ENCODE measurements at places on chromosomes 11 and 22.
A peak's percentile ranks its signal among the peaks of the same experiment; 100 is the strongest.

DNA sequence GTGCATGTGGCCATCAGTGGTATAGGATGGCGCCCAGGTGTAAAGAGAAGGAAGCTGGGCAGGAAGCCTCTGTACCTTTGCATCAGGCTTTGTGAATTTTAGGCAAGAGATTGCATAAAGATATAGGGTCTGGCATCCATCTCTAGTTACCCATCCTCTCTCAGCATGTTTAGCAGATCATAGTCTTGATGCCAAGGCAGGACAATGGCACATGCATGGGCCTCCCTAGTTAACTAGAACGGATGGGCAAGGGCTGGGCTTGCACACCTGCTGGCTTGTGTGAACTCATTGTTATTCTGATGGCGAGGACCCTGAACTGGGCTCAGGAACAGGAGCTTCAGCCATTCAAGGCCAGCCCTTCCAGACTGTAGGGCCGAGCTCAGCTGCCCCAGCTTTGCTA is 229.2 kb upstream of the NCAM1 start:
- H3K4me3 ChIP-seq = no peak overlapping the region
- peak; percentile 1 for DNase-seq
- H3K27ac ChIP-seq = no peak overlapping the region
- no peaks in the 10 kb centered on the region for H3K27me3 ChIP-seq
- no peaks in the 10 kb centered on the region for H3K36me3 ChIP-seq
- H3K4me1 ChIP-seq = no peaks in the 10 kb centered on the region

DNA sequence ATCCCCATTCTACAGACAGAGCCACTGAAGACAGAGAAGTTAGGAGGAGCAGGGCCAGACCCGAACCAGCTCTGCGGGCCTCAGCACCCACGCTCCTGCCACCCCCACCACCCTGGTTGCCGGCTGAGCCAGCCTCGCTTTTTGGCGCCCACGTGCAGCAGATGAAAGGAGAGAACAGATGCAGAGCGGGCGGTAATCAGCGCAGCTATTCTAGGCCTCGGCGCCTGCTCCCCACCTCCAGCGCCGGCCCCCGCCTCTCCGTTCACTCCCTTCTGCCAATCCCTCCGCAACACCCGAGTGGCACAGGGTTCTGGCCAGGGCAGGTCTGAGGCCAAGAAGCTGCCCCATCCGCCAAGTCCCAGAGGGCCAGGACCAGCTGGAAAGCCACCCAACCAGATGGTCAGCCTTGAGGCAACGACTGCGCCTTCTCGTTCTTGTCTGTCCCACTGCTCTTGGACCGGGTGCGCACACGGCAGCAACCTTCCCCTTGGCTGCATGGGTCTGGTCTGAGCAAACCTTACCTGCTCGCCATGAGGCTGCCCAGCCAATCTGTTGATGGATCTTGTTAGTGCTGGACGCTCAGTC is 16.8 kb downstream of the DNAL4 start:
- no peak overlapping the region for H3K4me3 ChIP-seq
- H3K27ac ChIP-seq = no peak overlapping the region
- DNase-seq = no peak
- H3K36me3 ChIP-seq = no peaks in the 10 kb centered on the region

GRCh38 chr22:23061471-23062280 is 8.6 kb upstream of the GNAZ start:
- H3K4me3 ChIP-seq = no peak overlapping the region
- H3K36me3 ChIP-seq = no peaks in the 10 kb centered on the region
- DNase-seq = peak; percentile 23
- peaks cover 7% of the 10 kb centered on the region for H3K27me3 ChIP-seq
- no peaks in the 10 kb centered on the region for H3K4me1 ChIP-seq

GRCh38 chr22:38610234-38610633 is 40.3 kb upstream of the DMC1 start:
- no peak overlapping the region for H3K4me3 ChIP-seq
- no peaks in the 10 kb centered on the region for H3K36me3 ChIP-seq
- H3K4me1 ChIP-seq = no peaks in the 10 kb centered on the region
- no peak overlapping the region for H3K27ac ChIP-seq
- DNase-seq = no peak
- peaks cover 4% of the 10 kb centered on the region for H3K27me3 ChIP-seq

DNA sequence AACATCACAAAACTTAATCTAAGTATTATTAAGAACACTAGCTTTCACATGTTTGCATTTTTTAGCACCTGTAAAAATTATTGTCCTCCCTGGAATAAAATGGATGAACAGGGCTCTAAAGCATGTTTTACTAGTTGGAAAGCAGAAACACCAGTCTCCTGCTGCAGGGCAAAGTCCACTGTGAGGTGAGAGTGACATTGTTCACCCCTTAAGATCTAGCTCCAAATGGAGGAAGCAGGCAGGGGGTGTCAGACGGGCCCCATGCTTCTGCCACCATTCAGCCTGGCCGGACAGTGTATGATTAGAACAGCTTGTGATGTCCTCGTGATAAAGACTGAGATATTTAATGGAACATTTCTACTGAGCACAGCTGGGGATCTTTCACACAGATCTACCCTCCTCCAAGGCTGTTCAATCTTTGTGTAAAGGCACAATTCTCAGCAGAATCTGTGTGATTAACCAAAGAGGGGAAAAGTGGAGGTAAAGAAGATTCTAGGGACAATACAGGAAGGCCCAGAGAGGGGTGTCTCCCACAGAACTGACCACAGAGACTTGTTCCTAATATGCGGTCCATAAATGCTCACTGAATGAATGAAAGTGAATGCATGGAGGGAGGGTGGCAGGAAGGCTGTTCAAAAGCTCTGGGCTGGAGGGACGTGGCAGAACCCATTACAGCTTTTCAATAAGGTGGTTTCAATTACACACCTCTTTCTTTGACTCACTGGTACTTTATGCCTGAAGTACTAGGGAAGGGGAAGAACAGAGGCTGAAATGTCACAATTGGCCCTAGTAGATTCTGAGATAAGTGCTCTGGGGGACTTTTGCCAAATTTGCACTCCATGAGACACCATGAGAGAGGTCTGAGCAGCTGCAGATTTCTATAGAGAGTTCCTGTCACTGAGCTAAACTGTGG is 239.1 kb upstream of the ARHGAP20 start:
- no peaks in the 10 kb centered on the region for H3K36me3 ChIP-seq
- no peak for DNase-seq
- H3K27ac ChIP-seq = no peak overlapping the region
- no peaks in the 10 kb centered on the region for H3K4me1 ChIP-seq
- no peak overlapping the region for H3K4me3 ChIP-seq

- no peak for DNase-seq
- peaks cover 8% of the 10 kb centered on the region for H3K4me1 ChIP-seq
- H3K27me3 ChIP-seq = peaks cover 12% of the 10 kb centered on the region
- no peaks in the 10 kb centered on the region for H3K36me3 ChIP-seq
- H3K4me3 ChIP-seq = no peak overlapping the region
Measured at GRCh38 chr11:35905646-35906276, 38.1 kb upstream of the LDLRAD3 start.

DNA sequence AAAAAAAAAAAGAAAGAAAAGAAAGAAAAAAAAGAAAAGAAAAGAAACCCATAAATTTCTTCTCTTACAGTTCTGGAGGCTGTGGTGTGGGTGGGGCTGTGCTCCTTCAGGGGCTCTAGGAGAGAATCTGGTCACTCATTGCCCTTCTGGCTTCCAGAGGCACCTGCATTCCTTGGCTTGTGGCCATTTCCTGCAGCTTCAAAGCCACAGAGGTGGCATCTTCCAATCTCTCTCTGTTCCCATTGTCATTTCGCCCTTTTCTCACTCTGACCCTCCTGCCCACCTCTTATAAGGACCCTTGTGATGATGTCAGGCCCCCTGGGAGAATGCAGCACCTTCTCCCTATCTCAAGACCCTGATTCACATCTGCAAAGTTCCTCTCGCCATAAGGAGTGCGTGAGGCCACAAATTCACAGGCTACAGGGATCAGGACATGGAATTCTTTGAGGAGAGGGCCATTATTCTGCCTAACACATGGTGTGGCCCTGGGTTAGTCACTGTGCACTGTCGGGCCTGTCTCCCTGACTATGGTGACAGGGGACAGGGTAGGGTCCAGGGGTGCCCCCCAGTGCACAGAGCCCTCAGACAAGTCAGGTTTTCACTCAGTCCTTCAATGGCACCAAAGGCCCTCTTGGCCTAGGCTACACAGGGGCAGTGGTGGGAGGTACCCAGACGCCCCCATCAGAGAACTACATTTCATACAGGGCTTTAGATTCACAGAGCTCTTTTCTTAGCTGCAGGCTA is 38.6 kb upstream of the PRR5 start:
- H3K36me3 ChIP-seq = no peaks in the 10 kb centered on the region
- H3K27ac ChIP-seq = peak overlapping the region; percentile 79
- H3K4me1 ChIP-seq = peaks cover 55% of the 10 kb centered on the region
- H3K27me3 ChIP-seq = peaks cover 19% of the 10 kb centered on the region
- no peak for DNase-seq

- no peak overlapping the region for H3K27ac ChIP-seq
- no peak overlapping the region for H3K4me3 ChIP-seq
Measured at GRCh38 chr22:45058622-45058912, 48.8 kb upstream of the PHF21B start.

DNA sequence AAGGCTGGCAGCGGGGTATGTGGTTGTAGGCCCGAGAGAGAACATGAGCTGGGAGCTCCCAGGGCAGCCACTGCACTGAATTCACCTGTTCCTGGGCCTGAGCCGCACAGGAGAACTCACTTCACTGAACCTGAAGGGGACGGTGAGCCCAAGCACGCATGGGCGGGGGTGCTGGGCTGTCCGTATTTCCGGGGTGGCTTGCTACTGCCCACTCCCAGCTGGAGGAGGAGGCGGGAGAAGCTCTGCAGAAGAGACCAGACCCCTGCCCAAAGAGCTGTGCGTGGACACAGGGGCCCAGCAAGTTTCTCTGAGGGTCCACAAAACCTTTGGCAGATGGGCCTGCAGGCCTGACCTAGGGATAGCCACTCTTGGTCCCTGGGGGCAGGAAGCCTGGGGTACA is 4.8 kb downstream of the TTLL12 start:
- no peaks in the 10 kb centered on the region for H3K27me3 ChIP-seq
- H3K36me3 ChIP-seq = peaks cover 29% of the 10 kb centered on the region
- no peak overlapping the region for H3K27ac ChIP-seq
- no peak for DNase-seq
- peaks cover 28% of the 10 kb centered on the region for H3K4me1 ChIP-seq

GRCh38 chr11:8234425-8234821 is 29.3 kb downstream of the LMO1 start:
- DNase-seq = no peak
- H3K36me3 ChIP-seq = no peaks in the 10 kb centered on the region
- no peaks in the 10 kb centered on the region for H3K4me1 ChIP-seq
- no peak overlapping the region for H3K27ac ChIP-seq
- no peaks in the 10 kb centered on the region for H3K27me3 ChIP-seq

- H3K27me3 ChIP-seq = no peaks in the 10 kb centered on the region
- no peaks in the 10 kb centered on the region for H3K36me3 ChIP-seq
- no peak for DNase-seq
- no peaks in the 10 kb centered on the region for H3K4me1 ChIP-seq
- H3K27ac ChIP-seq = no peak overlapping the region
Measured at GRCh38 chr11:15770798-15771414, 585.4 kb downstream of the SOX6 start.

- peaks cover 26% of the 10 kb centered on the region for H3K4me1 ChIP-seq
- no peak for DNase-seq
- no peak overlapping the region for H3K4me3 ChIP-seq
- H3K27me3 ChIP-seq = peaks cover 2% of the 10 kb centered on the region
- no peak overlapping the region for H3K27ac ChIP-seq
Measured at GRCh38 chr11:65911682-65912568, 6.9 kb downstream of the C11orf68 start.

- H3K36me3 ChIP-seq = no peaks in the 10 kb centered on the region
- no peak overlapping the region for H3K27ac ChIP-seq
- no peak for DNase-seq
- H3K27me3 ChIP-seq = peaks cover 26% of the 10 kb centered on the region
- H3K4me3 ChIP-seq = no peak overlapping the region
- peaks cover 7% of the 10 kb centered on the region for H3K4me1 ChIP-seq
Measured at GRCh38 chr11:128662960-128663359, 30.9 kb upstream of the FLI1 start.

- no peak for DNase-seq
- no peak overlapping the region for H3K27ac ChIP-seq
- no peaks in the 10 kb centered on the region for H3K36me3 ChIP-seq
- no peaks in the 10 kb centered on the region for H3K4me1 ChIP-seq
Measured at GRCh38 chr11:19018901-19019300, 41.6 kb downstream of the MRGPRX2 start.

DNA sequence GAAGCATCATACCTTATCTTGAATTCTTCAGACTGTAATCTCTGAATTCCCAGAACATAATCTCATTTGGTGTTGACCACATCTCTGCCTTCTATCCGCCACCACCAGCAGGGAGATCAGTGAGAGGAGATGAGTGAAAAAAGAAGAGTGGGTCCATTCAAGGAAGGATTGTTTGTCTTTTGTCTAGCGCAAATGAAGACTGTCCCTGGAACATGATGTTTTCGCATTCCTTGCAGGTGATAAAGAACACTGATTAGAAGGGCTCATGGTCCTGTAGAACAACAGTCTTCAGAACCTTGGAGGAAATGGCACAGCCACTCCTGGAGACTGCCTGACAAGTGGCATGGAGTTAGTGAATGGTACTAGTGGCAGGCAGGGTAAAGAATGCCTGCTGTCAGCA is 869.6 kb downstream of the JRKL start:
- no peak for DNase-seq
- no peak overlapping the region for H3K27ac ChIP-seq
- no peaks in the 10 kb centered on the region for H3K4me1 ChIP-seq
- no peaks in the 10 kb centered on the region for H3K36me3 ChIP-seq
- H3K4me3 ChIP-seq = no peak overlapping the region
